Activated CD8-positive, alpha-beta memory T cell treated with anti-CD3 and anti-CD28 coated beads, Interleukin-2, amount 10 ng/mL, durations not matched to agents 7 days and 5 days (primary cell): ENCODE measurements at places on chromosomes 1 and 21. TPM values are rescaled to one million over a fixed set of nuclear protein-coding genes. Genes with fewer than 3 reads are reported as not detected.

The ST6GALNAC3 gene
- 0.88 TPM for total RNA-seq

The ERRFI1 gene
- 1.5 TPM for total RNA-seq

The OR2M7 gene
- total RNA-seq = not detected

The ACKR1 gene
- total RNA-seq = not detected

The CR1 gene
- 0.18 TPM for total RNA-seq

The NCF2 gene
- total RNA-seq = 9.8 TPM

The SPATA46 gene
- not detected for total RNA-seq

The BRINP3 gene
- total RNA-seq = not detected

The FOXD2 gene
- 0.53 TPM for total RNA-seq

The AMPD1 gene
- total RNA-seq = not detected

The NES gene
- total RNA-seq = not detected

The LINGO4 gene
- total RNA-seq = 0.15 TPM

The LCE3E gene
- not detected for total RNA-seq

The TTLL10 gene
- total RNA-seq = not detected

The CGN gene
- total RNA-seq = 0.70 TPM

The PTPRC gene
- total RNA-seq = 556 TPM

The DMRTA2 gene
- total RNA-seq = 0.12 TPM

The MYCL gene
- 0.12 TPM for total RNA-seq
